ENCODE measurements at places on chromosomes 5 and 9. TPM values are rescaled to one million over a fixed set of nuclear protein-coding genes. Genes with fewer than 3 reads are reported as not detected.

The IFNA21 gene
- not detected for total RNA-seq

DNA sequence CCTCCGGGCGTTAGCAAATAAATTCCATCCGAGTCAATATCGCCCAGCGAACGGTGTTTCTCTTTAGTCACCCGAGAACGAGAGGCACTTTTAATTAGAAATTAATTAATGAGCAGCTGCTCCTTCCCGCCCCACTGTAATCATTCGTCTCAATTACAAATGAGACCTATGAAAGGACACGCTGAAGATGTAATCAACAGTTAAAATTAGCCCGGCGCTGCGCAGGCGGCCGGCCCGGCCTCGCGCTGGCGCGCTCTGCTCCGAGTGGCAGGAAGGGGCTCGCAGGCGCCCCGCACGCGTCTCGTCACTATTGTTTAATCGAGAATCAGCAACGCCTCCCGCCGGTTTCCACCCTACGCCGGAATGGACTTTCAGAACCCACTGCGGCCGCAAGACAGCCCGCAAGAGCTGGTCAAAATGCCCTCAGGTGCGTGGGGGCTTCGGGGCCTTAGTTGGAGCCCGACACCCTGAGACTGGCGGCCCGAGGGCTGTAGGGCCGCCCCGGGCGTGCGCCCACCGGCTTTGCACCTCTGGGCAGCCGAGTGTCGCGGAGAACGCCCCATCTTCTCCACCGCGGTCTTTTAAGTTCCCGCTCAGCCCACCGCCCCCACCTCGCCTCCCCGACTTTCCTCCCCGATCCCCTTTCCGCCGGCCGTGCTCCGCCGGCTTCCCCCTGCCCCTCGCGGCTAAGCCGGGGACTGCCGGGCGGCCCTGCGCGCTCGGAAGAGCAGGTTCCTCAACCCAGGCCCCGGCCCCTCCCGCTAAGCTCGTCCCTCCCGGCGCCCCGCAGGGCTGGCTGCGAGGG is 597 bp upstream of the IRX4 start:
- no peak for DNase-seq

GRCh38 chr9:104301755-104302154 is 202.3 kb upstream of the OR13F1 start:
- DNase-seq, result no peak

DNA sequence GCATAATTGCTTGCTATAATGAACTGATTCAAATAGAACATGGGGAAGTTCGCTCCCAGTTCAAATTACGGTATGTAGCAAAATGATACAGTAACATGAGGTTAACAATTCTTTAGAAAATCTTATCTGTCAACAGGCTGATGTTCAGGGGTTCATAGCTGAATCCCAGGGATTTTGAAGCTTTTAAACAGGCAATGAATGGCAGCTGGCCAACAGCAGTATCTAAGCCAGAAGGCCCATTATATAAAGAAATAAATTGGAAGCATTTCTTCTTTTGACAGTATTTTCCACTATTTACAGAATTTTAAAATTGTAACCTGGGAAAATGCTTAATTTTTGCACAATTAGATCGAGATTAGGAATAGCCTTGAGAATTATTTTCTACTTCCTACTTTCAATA is 126.8 kb downstream of the PDE8B start:
- no peak for DNase-seq

DNA sequence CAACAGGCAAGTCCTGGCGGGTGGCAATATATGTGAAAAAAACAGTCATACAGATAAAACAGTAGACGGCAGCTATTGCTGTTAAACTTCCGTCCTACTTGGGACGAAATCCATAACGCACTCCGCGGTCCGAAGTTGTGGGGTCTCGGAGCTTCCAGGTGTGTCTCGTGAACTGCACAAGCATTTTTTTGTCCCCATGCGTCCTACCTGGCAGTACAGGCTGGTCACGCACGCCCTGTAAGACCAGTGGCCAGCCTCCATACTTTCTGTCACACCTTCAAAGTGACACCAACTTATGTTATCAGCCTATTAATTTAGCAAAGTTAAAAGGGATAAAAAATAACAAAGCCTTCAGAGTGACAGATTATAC is 51.3 kb downstream of the TGFBI start:
- DNase-seq, result no peak

Measured in suprapubic skin (tissue), 4 donors.